ENCODE measurements at places on chromosomes 11 and 22.
A peak's percentile ranks its signal among the peaks of the same experiment; 100 is the strongest.

GRCh38 chr11:97979741-97980140 is 1041.0 kb upstream of the CNTN5 start:
- no peak for DNase-seq

DNA sequence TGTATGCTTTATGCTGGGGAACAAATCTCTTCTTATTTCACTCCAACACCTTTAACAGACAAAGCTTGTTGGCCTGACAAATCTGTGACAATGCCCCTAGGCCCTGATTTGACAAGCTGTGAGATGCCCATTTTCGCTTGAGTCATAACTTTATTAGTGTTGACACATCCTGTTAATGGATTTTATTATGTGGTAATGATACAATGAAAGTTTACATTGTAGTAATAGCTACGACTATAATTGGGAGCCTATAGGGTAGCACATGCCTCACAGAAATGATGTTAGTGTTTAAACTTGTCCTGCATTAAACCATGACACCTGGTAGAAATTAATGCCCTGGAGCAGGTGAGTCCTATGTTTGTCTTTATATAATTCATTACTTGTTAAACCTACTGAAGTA is 3.3 kb upstream of the MMP10 start:
- DNase-seq, result no peak

- no peak for DNase-seq
Observed at GRCh38 chr11:28170759-28171158, 62.6 kb downstream of the METTL15 start.

GRCh38 chr11:113395782-113396336 is 8.3 kb downstream of the ANKK1 start:
- DNase-seq, result no peak

DNA sequence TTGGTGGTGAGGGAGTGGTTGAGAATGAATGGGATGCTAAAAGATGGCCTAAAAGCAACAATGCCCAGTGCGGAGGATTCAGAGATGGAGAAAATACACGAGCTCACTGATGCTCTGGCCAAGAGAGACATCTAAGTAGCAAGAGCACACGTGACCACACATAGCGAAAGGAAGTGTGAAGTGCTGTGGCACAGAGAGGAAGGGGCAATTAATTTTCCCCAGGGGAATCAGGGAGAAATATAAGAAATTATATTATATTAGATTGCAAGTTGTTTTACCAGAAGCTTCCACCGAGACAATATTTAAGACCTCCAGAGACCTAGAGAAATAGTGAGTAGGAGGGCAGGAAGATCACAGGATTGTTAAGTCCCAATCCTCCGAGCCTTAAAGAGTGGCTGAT is 80.6 kb downstream of the RCN1 start:
- no peak for DNase-seq

GRCh38 chr11:2088284-2088683 is 50.9 kb downstream of the IGF2 start:
- no peak for DNase-seq

DNA sequence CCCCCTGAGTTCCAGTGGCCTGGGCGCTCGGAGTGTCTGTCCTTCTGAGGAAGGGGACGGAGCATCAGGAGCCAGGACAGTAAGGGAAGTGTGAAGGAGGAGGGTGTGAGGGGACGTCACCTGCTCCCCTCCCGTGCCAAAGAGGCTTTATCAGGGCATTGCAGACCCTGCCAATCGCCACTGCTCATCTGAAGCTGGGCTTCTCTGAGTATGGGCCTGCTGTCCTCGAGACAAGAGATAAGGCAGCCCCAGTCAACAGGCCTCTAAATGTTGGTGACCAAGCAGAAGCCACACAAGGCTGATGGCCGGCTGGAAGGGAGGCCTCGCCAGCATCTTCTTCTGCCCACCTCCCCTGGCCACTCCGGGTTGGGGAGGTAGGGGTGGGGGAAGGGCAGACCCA is 29.8 kb downstream of the LIF start:
- no peak for DNase-seq

DNA sequence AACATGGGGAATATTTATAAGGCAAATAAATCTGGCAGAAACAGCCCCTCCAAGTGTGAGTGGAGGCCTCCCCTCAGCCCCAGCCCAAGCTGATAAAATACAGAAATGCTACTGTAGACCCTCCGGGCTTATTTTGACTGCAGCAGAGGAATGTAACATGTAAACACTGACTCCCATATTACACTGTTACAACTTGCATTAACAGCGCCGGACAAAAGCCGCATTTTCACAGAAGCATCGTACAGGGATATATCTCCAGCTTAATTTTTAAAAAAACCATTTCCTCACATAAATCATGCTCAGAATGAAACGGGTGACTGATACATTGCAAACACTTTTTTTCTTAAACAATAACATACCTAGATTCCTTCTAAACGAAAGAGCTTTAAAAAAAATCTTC is 36.6 kb upstream of the COMT start:
- no peak for DNase-seq

DNA sequence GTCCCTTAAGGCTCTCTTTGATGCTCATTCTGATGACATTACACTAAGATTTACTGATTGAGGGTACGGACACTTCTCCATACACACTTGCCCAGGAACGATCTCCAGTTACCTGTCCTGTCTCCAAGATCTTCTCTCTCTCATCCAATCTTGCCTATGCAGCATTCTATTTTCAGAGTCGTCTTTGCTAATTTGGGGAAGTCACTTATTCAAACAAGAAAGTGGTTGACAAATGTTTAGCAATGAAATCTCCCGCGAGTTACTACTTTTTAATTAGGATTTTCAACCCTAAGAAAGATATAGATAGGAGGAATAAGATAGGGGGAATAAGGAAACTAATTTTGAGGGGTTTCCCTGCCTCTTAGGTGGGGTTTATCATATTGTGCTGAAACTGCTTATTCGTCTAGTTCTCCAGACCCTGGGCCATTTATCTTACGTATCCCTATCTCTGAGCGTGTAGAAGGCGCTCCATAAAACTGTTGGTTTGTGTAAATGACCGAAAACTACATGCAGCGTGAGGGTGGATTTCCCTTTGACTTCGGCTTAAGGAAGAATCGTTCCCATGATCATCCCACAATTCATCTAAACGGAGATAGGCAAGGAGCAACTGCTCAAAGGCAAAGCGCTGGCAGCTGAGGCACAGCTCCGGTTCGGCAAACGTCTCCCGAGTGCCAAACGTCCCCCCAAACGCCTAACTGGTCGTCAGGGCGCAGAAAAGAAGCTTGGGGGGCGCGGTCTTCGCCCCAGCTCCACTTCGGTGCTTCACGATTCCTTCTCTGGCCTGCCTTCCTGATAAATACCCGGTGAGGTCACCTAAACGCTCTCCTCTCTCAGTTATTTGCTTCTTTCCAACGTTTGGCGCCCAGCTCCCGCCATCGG is 804 bp downstream of the APIP start:
- no peak for DNase-seq

DNA sequence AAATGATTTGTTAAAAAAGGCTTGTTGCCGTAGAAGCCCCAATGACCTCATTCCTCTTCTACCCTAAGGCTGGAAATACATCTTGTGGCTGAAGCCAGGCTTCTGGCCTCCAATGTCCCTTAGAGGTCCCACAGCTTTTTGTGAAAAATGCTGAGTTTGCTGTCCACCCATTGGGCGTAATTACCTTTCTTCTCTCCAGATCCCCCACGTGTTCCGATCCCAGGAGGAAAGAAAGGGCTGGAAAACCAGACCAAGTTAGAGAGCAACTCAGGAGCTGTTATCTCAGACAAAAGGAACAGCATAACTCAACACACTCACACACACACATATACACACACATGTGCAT is 154.2 kb downstream of the MIAT start:
- DNase-seq, result no peak

- no peak for DNase-seq
Observed at GRCh38 chr11:104565583-104565961, 332.7 kb downstream of the CASP12 start.

- no peak for DNase-seq
Observed at GRCh38 chr11:58796333-58796732, 48.2 kb downstream of the GLYATL2 start.

DNA sequence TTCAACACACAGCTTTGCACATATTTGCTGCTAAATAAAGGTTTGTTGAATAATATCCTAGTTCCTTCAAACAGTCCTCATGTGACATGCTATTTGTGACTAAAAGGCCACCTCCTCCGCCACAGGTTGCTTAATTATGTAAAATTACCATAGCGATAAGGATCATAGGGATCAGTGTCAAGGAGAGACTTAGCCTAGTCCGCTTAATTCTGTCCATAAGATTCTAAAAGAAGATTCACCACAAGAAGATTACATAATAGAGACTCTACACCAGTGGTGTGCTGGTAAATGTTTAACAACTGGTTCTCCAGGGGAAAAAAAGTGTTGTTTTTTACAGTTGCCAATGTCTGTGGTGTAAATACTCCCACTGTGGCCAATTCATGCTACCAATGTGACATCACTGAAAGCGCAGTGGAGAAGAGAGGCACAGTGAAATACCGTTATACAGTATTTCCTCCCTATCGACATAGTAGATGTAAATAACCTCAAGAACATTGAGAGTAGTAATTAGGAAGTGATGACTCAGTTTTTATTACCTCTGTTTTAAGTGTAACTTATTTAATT is 4.2 kb upstream of the CHRDL2 start:
- DNase-seq, result no peak

GRCh38 chr11:46420513-46420912 is 28.9 kb upstream of the CHRM4 start:
- DNase-seq, result no peak

GRCh38 chr11:8612522-8612921 is 18.5 kb upstream of the STK33 start:
- no peak for DNase-seq

- no peak for DNase-seq
Observed at GRCh38 chr22:24965822-24966626, 13.5 kb downstream of the KIAA1671 start.

- DNase-seq, result no peak
Observed at GRCh38 chr11:33753304-33753967, 17.2 kb upstream of the CD59 start.

- DNase-seq, result no peak
Observed at GRCh38 chr11:123363556-123363955, 66.5 kb upstream of the GRAMD1B start.

DNA sequence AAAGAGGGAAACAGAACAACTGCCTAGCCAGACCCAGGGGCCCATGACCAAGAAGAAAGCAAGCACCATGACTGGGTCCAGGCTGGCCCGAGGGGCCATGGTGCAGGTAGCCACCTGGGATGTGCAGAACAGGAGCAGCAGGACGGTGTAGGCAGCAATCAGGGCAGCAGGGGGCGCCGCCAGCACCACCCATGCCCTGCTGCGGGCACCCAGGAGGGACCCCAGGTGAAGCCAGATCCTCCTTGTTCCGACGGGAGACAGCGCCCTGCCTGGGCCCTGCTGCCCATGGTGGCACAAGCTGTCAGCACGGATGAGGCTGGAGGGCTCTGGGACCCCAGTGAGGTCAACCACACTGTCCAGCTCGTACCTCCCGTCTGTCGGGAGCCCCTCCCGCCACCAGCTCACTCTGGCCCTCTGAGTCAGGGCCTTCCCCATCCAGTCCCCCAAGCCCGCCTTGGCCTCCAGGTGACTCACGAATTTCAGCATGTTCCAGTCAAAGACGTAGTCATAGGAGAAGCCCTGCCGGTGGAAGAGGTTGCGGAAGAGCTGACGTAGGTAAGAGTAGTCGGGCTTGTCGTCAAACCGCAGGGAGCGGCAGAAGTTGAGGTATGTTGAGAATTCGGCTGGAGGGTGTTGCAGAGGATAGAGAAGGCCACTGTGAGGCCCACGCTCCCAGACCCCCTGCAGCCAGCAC is 18.8 kb downstream of the CSNK1E start:
- DNase-seq, result no peak

DNA sequence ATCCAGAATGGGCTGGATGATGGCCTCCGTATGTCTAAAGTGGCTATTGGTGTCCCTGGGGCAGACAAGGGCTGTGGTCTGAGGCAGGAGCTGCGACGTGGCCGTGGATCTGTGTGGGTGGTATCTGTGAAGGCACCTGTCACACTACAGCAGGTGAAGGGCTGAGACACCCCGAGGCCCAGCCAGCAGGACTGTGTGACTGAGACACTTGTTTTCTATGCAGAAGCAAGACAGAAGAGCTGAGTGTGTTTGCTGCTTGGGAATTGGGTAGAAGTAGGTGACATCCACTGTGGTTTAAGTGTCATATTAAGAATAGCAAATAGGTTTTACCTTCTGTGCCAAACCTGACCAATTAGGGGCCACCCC is 35.0 kb downstream of the AMPD3 start:
- peak; percentile 57 for DNase-seq

DNA sequence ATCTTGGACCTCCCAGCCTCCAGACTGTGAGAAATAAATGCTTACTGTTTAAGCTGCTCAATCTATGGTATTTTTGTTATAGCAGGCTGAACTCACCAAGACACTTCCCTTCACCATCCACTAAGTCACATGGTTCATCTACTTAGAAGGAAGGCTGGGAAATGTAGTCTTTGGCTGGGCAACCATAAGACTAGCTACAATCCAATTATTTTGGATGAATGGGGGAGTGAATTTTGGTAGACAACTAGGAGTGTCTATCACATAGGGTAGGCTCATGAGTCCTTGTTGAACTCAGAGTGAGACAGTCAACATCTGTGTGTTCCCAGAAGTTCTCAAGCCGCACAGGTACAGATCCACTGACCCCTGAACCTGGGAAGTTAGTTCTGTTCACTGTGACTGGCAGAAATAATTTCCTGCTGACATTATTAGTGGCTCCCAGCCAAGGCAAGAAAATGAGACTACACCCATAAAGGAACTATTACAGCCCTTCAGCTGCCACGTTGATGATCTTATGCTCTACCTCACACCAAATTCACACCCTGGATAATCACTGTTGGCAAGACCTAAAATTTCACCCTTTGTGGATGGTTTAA is 3.1 kb upstream of the SLC35C1 start:
- no peak for DNase-seq

- no peak for DNase-seq
Observed at GRCh38 chr11:83092488-83093384, 21.0 kb upstream of the RAB30 start.

DNA sequence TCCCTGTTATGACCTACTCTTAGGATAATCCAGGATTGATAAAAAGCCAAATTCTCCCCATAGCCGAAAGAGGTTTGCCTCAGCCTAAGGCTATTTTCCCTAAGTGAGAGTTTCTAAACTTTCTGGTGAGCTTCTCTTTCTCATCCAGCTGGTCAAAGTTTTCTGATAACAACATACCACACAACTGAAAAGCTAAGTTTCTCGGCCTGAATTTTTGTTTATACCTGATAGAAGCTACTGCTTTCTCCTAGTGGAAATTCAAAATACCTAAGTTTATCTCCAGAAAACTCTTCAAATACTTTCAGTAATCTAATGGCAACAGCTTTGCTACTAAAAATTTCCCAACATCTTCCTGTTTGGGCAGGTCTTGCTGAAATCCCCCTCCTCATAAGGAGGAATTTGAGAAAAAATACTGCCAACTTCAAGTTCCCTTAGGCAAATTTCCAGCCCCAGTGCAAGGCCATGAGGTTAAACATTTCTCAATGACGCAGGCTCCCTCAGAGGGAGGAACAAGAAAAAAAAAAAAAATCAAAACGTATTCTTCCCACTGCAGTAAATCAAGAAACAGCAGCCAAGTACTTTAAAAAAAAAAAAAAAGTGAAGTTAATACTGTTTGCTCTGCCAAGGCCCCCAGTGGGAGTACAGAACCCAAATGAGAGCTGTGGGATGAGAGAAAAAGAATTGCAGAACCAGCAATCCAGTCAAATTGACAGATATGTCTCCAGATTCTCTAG is 127.0 kb downstream of the MRTFA start:
- DNase-seq, result no peak

- DNase-seq, result no peak
Observed at GRCh38 chr11:126357055-126357962, 1.8 kb downstream of the ST3GAL4 start.
